Stimulated activated CD4-positive, alpha-beta T cell treated with anti-CD3 and anti-CD28 coated beads, Interleukin-1b, Interleukin-23, amount 100 ng/mL, for 1 hour (primary cell): ENCODE measurements at places on chromosomes 4 and X.

DNA sequence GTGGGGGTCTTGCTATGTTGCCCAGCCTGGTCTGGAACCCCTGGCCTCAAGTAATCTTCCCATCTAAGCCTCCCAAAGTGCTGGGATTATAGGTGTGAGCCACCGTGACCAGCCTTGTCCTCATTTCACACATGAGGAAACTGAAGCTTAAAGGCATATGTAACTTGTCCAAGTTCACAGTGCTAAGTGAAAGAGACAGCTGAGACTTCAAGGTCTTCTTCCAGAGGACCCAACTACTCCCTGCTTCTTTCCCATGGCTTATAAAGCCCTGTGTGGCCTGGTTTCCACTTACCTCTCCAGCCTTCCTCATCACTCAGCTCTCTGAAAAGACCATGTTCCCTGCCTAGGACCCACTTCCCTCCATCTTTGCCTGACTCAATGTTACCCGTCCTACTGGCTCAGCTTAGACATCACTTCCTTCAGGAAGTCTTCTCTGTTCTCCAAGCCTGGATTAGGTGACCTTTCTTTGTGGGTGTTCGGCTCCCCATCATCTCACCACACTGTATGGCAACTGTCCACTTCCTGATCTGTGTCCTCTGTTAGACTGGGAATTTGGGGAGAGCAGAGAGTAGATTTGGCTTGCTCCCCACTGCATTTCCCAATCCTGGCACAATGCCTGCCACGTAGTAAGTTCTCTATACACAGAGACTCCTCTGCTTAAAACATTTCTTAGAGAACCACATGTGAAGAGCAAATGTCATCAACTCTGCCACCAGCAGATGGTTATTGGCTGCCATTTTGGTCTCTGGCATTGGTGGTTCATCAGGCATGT lies 30.4 kb upstream of the LAMP2 start:
- no peak for DNase-seq

DNA sequence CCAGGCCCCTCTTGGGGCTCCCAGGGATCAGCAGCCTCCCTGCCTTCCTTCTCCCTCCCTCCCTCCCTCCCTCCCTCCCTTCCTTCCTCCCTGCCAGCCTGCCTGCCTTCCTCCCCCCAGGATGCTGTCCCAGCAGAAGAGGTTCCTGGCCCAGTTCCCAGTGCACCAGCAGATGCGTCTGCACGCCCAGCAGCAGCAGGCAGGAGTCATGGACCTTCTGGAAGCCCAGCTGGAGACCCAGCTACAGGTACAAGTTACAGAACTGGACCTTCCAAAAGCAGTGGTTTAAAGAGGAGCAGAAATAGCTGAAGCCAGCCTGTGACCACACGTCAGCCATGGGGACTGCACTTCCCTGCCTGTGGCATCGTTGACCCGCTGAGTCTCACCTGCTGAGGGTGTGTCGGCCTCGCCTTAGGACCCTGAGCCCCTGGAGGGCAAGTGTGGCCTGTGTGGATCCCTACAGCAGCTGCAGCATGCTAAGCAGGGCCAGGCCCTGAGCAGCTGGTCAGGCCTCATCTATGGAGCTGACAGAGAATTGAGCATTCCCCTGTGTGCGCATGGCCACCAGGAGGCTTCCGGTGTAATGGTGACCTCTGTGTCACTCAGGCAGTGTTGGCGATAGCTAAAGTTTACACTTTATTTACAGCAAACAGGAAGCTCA lies 84.7 kb downstream of the CRMP1 start:
- DNase-seq, result no peak

DNA sequence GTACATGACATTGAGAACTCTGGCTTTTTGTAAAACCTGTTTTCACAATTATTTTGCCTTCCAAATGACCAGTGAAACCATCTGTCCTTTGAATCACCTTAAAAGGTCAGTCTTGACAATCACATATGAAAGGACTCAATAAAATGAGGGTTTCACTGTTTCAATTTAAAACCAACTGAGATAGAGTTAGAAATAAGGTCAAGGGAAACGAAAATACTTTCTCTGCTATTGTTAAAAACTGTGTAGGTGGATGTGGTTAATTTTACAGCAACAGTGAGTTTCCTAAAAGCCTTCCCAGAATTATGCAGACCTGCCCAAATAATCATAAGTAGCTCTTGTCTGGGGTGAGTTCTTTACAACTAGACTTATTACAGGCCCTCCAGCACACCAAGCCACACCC lies 839.9 kb downstream of the RAB28 start:
- no peak for DNase-seq

DNA sequence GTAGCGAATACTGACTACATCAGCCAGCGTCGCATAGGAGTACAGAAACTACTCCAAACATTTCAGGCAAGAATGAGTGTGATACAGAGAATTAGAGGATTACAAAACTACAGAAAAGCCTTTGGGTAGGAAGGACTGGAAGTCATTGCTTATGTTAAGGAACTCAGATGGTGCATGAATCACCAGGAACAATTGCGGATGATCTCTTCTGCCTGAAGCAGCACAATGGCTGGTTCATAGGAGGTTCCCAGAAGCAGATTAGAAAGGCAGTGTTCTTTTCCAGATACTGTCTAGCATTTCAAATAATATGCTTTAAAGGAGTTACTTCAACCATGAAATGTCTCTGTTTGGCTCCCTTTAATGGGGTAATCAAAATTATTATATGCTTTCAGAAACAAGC lies 42.5 kb upstream of the MAP9 start:
- DNase-seq, result no peak

- no peak for DNase-seq
Observed at GRCh38 chr4:79467246-79467932, 59.4 kb upstream of the GK2 start.

DNA sequence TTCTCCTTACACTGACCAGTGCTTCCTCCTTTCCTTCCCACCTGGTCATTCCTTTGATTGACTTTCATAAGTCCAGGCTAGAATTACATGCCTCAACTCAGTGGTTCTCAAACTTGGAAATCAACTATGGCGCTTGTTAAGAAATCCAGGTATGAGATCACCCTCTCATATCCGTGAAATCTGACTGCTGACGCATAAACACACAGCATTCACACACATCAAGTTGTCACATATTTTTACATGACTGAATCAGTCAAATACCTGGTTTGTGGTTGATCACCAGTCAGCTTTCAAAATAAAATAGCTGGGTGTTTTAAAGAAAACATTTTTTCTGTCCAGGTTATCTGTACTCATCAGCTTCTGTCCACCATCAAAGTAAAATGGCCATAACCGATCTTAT lies 433.5 kb downstream of the AFF2 start:
- no peak for DNase-seq

GRCh38 chr4:142917678-142918077 lies 71.6 kb upstream of the INPP4B start:
- no peak for DNase-seq

- DNase-seq, result no peak
Observed at GRCh38 chr4:66465111-66465510, 794.8 kb upstream of the EPHA5 start.

- no peak for DNase-seq
Observed at GRCh38 chrX:93868289-93868965, 194.4 kb downstream of the FAM133A start.

- DNase-seq, result no peak
Observed at GRCh38 chr4:185305979-185306442, 89.7 kb downstream of the LRP2BP start.

- DNase-seq, result no peak
Observed at GRCh38 chr4:98508248-98508647, 150.2 kb downstream of the TSPAN5 start.

DNA sequence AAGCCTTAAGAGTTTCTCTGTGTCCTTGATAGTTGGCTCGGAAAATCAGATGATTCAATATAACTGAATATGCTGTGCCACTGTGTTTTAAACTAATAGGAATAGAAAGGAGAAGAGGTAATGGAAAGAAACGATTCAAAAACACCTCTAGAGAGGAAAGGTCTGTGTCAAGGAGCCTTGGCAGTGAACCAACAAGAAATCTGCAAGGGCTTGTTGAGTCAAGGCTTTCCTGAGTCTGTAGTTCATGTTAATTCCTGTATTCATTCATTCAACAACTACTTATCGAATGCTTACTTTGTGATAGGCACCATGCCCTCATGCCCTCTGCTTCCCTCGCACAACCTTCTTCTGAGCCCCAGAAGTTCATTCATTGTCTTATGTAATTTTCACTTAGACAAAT lies 336.0 kb downstream of the PDHA2 start:
- no peak for DNase-seq

- no peak for DNase-seq
Observed at GRCh38 chr4:113978561-113979147, 793 bp downstream of the ARSJ start.
